Left lobe of liver (tissue), 2 donors: ENCODE measurements at places on chromosomes 1 and 21.

GRCh38 chr1:108884968-108885367 is 8.2 kb downstream of the GPSM2 start:
- no peak for DNase-seq

GRCh38 chr21:36433059-36433709 is 46.7 kb downstream of the CLDN14 start:
- no peak for DNase-seq

GRCh38 chr1:224739997-224740684 is 124.0 kb downstream of the CNIH3 start:
- no peak for DNase-seq

DNA sequence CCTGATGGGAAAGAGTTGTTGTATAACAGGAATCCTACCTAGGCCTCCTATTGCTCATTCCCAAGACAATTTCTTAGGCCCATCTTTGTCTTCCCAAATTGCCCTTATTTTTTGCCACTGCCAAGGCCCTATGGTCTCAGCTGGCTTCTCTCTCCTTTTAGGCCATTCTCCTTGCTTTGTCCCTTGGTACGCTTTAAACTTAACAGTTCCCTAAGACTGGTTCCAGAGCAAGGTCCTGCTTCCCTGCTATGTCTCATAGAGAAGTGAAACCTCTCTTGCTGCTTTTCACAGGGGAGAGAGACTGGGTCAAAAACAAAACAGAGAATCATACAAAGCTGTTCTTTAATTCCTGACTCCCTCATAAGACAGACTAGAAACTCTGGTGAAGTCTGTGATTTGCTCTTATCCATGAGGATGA is 77.1 kb downstream of the XCL2 start:
- DNase-seq: no peak

GRCh38 chr21:15065392-15066122 is 757 bp upstream of the NRIP1 start:
- DNase-seq: peak; percentile 77
